CD8-positive, alpha-beta T cell (primary cell): ENCODE measurements at places on chromosomes 4 and X.

- no peak for DNase-seq
These were observed 13.2 kb downstream of the TMEM175 start for GRCh38 chr4:945274-946102.

DNA sequence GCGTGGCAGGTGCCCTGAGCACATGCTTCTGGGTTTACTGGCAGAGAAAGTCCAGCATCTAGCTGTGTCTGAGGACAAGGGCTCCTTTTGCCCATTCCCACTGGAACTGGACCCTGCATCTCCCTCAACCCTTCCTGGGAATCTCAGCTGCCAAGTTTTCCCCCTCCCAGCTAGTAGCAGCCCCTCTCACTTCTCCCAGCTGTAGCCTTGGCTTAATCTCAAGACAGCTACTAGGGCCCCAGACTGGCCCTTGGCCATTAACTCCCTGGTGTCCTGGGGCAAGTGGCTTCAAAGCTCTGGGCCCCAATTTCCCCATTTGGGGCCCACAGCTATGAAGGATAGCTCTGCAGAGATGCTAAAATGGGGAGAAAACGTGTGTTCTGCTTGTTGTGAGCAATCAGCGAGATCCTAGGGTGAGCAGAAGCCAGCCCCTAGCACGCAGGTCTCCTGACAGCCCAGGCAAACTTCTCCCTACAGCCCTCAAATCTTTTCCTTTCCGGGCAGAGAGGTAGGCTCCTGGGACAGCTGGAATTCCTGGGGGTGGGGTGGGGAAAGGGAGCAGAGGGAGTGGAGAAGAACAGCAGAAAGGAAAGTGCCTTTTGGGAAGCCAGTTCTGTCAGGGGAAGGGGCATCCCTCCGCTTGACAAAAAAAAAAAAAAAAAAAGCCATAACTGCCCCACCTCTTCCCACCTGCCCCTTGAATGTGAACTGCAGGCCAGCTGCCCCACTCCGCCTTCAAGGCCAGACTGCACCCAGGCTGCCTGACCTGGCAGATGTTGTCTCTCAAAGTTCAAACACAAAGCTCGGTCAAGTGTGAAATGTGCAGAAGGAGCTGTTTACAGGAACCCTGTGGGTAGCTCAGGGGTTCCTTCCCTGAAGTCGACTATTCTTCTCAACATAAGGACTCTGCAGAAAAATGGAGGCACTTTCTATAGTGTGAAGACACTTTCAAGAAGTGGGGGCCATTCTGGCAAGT lies 16.6 kb downstream of the FGD1 start:
- DNase-seq = no peak

DNA sequence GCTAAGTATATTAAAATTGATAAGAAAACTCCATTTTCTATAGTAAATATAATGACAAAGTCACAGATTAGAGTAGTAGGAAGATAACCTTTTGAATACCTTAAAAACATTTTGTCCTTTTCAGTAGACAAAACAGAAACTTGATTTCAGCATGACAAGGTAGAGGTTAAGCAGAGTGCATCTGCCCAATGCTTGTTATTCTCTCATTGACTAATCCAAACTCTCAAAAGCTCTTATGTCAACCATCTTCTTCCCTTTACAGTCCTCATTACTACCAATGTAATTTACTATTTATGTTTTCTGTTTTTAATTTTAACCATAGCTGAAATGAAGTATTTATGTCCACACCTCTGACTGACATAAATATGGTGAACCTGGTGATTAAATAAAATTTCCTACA lies 11.1 kb downstream of the NIPAL1 start:
- no peak for DNase-seq

DNA sequence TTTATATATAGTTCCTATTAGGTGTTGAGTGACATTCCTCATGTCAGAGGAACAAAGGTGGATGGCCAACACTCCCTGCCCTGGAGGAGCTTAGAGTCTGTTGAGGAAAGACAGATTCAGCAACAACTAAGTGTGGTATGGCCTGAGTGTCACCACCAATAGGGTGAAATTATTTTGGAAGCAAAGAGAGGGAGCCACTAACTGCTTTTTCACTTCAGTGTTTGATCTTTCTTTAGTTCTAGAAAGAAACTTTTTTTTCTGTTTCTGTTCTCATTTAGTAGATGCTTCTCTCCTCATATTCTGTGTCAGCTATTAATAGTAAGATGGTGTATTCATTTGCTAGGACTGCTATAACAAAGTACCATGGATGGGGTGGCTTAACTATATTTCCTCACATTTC lies 81.5 kb downstream of the ARX start:
- DNase-seq = no peak

DNA sequence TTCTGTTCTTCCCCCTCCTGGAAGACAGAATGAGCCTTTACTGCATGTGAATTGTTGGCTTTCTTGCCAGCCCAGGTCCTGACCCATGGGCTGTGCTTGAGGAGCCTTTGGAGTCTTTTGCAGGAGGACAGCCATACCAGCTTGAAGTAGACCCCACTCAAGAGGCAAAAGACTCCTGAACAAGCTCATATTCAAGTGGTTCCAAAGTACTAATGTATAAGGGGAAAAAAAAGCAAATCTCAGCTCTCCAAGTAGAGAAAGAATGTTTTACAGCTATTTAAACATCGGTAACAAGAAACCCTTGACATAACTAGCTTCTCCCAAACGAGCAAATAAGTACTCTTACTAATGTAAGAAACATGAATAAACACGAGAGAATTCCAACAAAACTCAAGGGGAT lies 174.9 kb upstream of the MXRA5 start:
- DNase-seq = no peak
